NCI-H2081 treated with DMSO at 0.1 percent for 48 hours (cell line): ENCODE measurements at places on chromosomes 5 and 9.

- DNase-seq = no peak
Measured at GRCh38 chr9:88458716-88459465, 70.6 kb downstream of the SPIN1 start.

GRCh38 chr9:129258823-129259301 is 80.8 kb upstream of the IER5L start:
- DNase-seq = no peak

DNA sequence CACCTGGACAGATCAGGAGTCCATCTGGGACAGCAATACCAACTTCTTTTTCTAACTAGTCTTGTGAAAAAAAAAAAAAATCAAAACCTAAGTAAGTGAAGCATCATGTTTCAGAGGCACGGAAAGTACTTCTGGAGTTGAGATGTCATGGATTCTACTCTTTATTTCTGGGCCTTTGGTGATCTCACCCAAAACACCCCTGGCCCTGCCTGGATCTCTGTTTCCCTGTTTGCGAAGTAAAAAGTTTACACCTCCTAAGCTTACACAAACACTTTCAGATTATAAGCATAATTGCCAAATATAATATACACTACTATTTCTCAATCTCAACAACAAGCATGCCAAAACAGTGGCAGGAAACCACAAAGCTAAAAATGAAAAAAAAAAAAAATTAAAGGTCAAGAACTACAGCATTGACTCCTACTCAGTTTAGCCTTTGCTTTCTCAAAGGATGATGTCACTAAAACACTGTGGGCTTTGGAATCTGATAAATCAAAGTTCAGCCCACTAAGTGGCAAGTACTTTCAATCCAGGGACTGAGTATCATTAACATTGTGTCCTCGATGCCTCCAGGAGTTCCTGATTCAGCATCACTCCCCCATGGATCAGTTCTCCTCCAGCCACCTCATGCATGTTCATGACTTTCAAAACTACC is 291.9 kb downstream of the NFIB start:
- DNase-seq = no peak

DNA sequence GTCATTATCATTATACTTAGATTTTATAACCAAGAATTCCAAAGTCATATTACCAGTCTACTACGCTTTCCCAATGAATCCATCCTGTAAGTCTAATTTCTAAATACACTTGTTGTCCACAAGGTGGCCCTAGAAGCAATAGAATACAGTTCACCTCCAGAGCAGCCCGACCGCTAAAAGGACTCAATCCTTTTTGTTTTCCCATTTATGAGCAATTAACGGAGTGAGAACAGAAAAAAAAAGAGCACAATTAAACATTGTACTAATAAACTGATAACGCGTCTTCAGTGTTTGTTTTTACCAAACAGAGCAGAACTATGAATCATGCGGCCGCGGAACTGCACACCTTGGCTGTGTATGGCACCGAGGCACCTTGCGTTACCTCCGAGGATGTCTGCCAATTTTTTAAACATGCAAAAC is 160.7 kb upstream of the DAPK1 start:
- peak; percentile 33 for DNase-seq

DNA sequence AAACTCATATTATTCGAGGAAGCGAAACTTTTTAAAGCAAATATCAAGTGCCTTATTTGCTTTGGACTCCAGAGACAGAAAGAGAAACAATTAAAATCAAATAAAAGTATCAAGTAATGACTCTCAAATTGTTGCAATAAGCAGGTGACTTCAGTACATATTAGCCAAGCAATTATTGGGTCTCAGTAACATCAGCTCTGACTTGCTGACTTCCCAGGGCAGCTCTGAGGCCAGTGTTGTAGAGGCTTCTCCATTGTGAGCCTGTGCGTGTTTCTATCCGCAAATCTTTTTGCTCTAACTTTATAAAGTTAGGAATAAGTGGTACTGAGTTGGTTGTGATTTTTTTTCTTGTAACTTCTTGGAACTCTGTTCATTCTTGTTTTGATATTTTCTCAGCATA is 186.8 kb upstream of the PRLR start:
- DNase-seq = no peak

DNA sequence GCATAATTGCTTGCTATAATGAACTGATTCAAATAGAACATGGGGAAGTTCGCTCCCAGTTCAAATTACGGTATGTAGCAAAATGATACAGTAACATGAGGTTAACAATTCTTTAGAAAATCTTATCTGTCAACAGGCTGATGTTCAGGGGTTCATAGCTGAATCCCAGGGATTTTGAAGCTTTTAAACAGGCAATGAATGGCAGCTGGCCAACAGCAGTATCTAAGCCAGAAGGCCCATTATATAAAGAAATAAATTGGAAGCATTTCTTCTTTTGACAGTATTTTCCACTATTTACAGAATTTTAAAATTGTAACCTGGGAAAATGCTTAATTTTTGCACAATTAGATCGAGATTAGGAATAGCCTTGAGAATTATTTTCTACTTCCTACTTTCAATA is 126.8 kb downstream of the PDE8B start:
- no peak for DNase-seq

GRCh38 chr9:93304574-93305496 is 120.9 kb downstream of the WNK2 start:
- DNase-seq = no peak

- no peak for DNase-seq
Measured at GRCh38 chr9:109781086-109781485, 1.1 kb downstream of the PALM2AKAP2 start.

DNA sequence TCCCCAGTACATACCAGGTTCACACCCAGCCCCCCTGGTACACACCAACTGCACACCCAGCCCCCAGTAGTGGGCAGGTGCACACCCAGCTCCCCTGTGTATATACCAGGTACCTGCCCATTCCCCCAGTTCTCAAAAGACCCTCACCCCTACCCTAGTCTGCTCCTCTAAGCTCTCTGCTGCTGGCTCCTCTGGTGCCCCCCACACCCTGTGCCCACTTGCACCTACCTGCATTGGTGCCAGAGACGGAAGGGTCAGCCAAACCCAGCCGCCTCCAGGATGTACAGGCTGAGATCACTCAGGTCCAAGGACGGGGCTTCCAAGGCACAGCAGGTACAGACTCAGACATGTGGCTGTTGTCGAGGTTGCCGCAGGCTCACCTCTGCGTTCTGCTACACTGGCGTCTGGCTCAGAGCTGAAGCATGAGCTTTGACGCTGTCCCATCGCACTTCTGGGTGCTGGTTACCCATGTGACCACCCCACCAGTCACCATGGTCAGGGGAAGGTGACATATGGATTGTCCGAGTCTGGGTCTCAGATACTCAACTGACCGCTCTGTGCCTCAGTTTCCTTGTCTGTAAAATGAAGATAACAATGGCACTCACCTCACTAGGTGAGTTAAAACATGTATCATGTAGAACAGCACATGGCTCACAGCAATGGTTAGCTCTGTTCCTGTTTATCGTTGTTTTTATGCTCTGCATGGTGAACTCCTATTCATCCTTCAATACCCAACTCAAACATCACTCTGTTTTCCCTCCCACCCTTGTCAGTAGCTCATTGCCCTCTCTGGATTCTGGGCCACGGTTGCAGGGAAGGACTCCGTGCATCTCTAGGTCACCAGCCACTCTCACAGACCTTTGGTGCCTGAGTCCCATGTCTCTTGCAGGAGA is 45.3 kb upstream of the SUSD3 start:
- no peak for DNase-seq

GRCh38 chr5:13676531-13676930 is 268.0 kb downstream of the DNAH5 start:
- no peak for DNase-seq

GRCh38 chr9:74543145-74543544 is 46.0 kb downstream of the RORB start:
- no peak for DNase-seq

- no peak for DNase-seq
Measured at GRCh38 chr5:155275222-155275621, 261.7 kb downstream of the KIF4B start.

DNA sequence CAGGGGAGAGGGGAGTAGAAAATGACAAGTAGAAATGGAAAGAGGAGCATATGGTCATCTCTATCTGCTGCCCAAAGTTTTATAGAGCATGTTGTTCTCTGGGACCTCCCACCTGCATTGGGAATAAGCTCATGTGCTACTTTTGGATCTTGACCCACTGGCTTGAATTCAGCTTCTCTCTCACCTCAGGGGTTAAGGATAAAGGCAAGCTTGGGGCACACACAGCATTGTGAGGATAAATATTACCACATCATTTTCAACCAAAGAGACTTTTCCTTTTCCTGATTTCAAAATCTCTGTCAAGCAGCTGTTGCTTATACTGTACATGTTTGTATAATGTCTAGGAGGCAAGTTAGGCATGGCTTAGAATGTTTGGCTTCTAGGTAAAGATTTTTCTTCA is 16.6 kb downstream of the ATP10B start:
- DNase-seq = no peak

DNA sequence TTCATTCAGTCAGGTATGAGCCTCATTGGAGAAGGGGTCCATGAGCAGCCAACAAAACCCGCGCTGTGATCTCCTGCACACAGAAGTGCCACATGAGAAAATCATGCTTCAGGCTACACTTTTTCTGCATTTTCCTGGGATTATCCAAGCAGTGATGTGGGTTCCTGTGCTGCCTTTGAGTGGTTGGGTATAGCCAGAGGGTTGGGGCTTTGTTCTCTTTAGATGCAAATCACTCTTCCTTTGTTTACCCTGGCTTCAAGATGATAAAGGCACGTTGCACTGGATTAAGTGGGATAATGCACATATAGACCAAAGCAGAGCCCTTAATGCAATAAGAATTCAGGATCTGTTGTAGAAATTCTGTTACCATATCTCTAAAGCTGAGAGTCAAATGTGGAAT is 18.7 kb downstream of the ECM2 start:
- DNase-seq = no peak

DNA sequence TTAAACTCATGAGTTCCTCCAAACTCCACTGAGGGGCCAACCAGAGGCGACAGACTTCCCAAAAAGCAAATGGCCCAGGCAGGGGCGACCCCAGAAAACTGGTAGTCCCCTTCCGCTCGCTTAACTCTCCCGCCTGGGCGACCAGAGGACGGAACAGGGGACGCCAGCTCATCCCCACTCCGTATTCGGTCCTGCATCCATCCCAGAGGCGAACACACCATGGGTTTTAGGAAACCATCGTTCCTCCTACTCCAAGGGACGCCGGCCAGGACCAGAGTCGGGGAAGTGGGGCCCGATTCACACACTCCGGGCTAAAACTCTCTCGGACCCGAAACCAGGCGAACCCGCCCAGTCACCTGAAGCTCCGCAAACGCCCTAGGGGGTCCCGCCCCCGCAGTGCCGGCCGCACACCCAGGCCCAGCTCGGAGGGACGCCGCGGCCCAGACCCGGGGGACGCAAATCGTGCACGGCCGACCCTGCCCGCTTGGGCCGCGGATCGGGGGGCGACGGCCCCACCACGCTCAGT is 478 bp downstream of the TEX10 start:
- DNase-seq = no peak

GRCh38 chr9:13524245-13524644 is 244.8 kb upstream of the MPDZ start:
- DNase-seq = no peak

DNA sequence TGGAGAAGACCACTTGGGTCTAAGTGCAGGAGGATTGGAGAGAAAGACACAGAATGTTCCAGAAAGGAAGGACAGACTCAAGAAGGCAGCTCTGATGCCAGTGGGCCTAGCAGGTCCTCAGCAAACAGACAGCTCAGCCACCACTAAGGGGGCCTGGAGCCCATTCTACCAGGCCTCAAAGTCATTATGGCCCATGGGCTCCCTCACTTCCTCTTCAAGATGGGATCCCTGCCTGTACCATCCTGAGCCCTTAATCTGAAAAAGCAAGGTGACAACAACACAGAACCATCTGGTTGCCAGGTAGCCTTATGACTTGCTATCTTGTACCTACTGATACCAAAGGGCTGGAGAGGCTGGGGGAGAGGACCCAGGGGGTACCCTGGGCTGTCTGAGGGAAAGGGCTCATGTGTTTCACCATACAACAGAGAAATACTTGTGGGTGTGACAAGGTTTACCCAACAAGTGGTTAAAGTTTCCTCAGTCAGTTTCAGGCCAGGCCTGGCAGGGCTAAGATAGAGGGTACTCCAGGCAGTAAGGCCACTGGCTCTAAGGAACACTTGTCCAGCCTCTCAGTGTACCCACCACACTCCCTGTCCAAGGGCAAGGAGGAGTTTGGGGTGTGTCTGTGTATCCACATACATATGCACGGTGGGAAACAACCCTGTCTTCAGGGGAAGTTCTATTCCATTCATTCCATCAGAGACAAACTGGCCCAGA is 30.7 kb downstream of the TCF7 start:
- no peak for DNase-seq

- DNase-seq = no peak
Measured at GRCh38 chr5:172450453-172450852, 3.9 kb downstream of the SH3PXD2B start.

GRCh38 chr5:18098691-18099090 is 464.4 kb downstream of the TAF11L14 start:
- DNase-seq = no peak

DNA sequence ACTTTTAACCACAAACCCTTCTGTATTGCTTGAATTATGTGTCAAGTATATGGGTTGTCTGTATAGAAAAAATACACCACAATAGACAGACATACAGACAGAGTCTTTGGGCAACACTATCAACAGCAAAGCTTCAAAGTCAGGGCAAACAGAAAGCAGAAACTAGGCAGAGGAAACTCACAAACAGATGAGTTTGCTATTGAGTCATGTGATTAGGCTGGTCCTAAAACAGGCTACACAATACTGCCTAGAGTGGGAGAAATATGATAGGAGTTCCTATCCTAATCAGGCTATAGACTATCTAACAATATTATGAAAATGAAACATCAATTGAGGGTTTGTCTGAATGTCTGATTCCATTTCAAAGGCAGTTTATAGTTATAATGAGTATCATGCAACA is 156.4 kb downstream of the EDIL3 start:
- DNase-seq = no peak

DNA sequence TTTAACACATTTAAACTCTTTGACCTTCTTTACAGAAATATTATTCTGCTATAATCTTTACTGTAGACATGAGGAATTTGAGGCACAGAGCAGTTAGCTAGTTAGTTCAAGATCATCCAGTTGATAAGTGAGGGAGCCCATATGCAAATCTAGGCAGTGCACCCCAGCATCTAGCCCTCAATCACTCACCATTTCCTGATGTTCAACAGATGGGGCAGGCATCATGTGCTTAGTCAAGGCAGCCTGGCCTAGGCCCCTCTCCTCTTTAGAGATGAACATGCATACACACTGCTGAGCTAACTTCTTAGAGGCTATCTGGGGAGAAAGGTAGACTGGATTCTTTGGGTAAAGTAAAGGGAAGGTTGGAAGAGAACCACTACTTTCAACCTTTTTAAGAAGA is 206.8 kb upstream of the SLC24A2 start:
- no peak for DNase-seq

- no peak for DNase-seq
Measured at GRCh38 chr9:108087781-108088180, 598.2 kb upstream of the KLF4 start.

DNA sequence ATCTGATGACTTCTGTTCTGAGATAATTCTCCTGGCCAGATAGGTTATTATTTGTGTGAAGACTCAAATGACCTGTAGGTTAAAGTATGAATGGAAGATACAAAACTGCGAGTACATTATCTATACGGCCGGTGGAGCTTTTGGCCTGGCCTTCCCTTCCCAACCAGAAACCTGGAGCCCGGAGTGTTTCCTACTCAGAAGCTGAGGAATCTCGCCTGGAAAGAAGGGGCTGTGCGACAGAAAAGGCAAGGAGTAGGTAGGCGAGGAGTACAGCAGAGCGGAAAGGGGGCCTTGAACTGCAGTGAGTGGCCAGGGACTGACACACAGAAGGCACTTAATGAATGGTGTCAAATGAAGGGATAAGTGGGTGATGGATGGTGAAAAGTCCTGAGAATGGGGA is 34.6 kb downstream of the ANGPTL2 start:
- DNase-seq = no peak

GRCh38 chr5:58410441-58410840 is 49.4 kb downstream of the PLK2 start:
- DNase-seq = no peak
